Cardiac muscle cell (in vitro differentiated cells and primary cell): ENCODE measurements at places on chromosomes 11 and 22. TPM values are rescaled to one million over a fixed set of nuclear protein-coding genes. Genes with fewer than 3 reads are reported as not detected.

The BLID gene
- total RNA-seq = 1.0 and 1.3 TPM in 2 replicates

The KRTAP5-7 gene
- not detected in 2 replicates for total RNA-seq

The ANGPTL5 gene
- not detected in 2 replicates for total RNA-seq

The OR5AN1 gene
- total RNA-seq = not detected in 2 replicates

GRCh38 chr11:72430741-72431570 is 3.4 kb downstream of the CLPB start:
- no peak overlapping the region for H3K27ac ChIP-seq
- no peaks in the 10 kb centered on the region for H3K27me3 ChIP-seq
- H3K4me3 ChIP-seq = no peak overlapping the region
- H3K36me3 ChIP-seq = no peaks in the 10 kb centered on the region

GRCh38 chr11:79396001-79396400 is 44.8 kb downstream of the TENM4 start:
- no peak for DNase-seq
- H3K27me3 ChIP-seq = no peaks in the 10 kb centered on the region
- H3K27ac ChIP-seq = no peak overlapping the region
- no peaks in the 10 kb centered on the region for H3K36me3 ChIP-seq
- no peak overlapping the region for H3K4me3 ChIP-seq

DNA sequence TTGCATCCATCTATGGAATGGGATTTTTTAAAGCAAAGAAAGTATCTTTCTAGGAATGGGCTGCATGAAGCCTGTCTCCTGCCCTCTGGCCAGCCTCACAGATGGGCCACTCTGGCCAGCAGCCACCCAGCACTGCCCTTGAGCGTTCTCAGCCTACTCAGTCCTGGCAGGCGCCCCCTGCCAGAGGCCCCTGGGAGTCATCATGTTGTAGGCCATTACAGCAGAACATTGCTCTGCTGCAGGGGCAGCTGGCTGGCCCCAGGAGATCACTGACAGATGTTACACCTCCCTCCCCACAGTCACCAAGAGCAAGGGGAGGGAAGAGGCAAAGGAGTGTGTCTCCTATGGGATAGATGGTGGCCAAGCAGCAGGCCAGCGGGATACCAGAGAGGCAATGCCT is 363.7 kb downstream of the NXPE2 start:
- H3K4me3 ChIP-seq = no peak overlapping the region
- H3K27ac ChIP-seq = no peak overlapping the region
- H3K4me1 ChIP-seq = no peaks in the 10 kb centered on the region
- no peaks in the 10 kb centered on the region for H3K27me3 ChIP-seq
- DNase-seq = no peak

GRCh38 chr11:63906585-63906984 is 10.4 kb downstream of the RCOR2 start:
- H3K36me3 ChIP-seq = peaks cover 25% of the 10 kb centered on the region
- no peak overlapping the region for H3K4me3 ChIP-seq
- peak; percentile 28 for DNase-seq
- peaks cover 39% of the 10 kb centered on the region for H3K4me1 ChIP-seq

- H3K27me3 ChIP-seq = no peaks in the 10 kb centered on the region
- H3K4me3 ChIP-seq = no peak overlapping the region
- no peaks in the 10 kb centered on the region for H3K36me3 ChIP-seq
- DNase-seq = peak; percentile 11
- no peak overlapping the region for H3K27ac ChIP-seq
- no peaks in the 10 kb centered on the region for H3K4me1 ChIP-seq
Measured at GRCh38 chr11:93648158-93648557, 13.3 kb upstream of the CEP295 start.

DNA sequence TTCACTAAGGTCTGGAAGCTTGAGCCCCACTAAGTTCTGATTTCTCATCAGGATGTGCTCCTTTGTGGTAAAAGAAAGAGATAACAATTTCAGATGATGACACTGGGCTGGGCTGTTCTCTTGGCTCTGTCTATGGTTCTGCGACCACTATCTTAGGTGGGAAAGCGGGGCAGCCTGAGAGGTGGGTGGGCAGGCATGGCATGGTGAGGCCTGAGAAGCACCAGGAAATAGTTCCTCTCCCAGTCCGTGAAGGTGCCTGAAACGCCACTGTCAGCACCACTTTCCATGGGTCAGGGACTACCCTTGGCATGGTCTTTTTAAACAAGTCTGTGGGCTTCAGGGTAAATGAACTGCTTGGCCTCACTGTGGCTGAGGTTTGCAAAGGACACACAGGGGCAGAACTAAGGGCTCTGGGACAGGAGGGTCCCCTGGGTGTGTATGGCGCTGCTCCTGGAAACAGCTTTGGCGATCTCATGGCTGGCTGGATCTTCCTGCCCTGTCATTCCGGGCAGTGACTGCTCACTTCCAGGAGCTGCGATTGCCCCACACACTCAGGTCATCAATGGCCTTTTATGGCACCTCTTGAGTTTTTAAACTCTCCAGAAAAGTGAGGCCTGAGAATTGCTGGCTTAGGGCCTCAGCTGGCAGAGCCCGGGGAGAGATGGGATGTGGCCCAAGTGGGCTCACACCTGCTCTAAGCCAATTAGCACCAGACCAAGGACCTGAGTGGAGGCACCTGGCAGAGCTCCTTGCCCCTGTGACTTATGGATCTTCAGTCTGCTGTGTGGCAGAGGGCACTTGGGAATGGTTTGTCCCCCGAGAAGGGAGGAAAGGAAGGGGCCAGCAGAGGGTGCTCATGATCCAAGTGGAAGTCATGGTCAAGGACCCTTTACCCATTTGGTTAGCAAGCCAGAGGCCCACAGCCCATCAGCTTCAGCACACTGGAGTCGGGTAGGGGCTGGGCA is 55.6 kb upstream of the LYVE1 start:
- H3K4me3 ChIP-seq = no peak overlapping the region
- peak; percentile 38 for DNase-seq
- H3K27ac ChIP-seq = no peak overlapping the region
- H3K36me3 ChIP-seq = no peaks in the 10 kb centered on the region
- H3K27me3 ChIP-seq = no peaks in the 10 kb centered on the region

- peak; percentile 89 for DNase-seq
- H3K4me1 ChIP-seq = no peaks in the 10 kb centered on the region
- no peaks in the 10 kb centered on the region for H3K36me3 ChIP-seq
- H3K27me3 ChIP-seq = peaks cover 87% of the 10 kb centered on the region
- H3K27ac ChIP-seq = no peak within 1 kb of the TSS
Measured at GRCh38 chr11:120210626-120211521, at the start of gene OAF. Gene OAF, plus strand, starts transcription at chr11:120211032. Its CDS starts 248 bp downstream, at chr11:120211280.

DNA sequence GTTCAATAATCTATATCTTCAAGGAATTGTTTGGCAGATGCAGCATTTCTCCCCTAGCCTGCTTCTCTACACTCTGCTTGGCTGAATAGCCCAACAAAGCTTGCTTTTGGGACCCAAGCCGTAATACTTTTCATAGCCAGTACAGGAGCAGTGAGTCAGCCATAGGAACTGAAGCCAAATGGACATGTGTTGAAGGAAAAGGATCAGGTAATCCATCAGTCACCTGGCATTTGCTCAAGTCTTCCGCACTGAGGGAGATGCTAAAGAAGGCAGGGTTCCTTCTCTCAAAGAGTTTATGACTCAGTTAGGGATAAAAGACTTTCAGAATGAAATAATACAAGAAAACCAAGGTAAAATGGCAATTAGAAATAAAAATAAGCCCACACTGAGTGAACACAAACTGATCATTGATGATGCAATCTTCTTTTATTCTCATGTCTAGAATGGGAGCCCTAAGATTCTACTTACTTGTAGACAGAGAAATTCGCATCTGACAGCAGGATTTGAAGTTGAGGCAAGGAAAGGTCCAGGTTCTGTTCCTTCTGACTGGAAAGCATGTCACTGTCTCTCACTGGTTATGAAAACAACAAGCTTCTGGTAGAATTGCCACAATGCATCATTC is 13.2 kb downstream of the C11orf87 start:
- H3K27ac ChIP-seq = no peak overlapping the region
- H3K36me3 ChIP-seq = no peaks in the 10 kb centered on the region
- no peak for DNase-seq
- peaks cover 12% of the 10 kb centered on the region for H3K27me3 ChIP-seq
- no peak overlapping the region for H3K4me3 ChIP-seq
- no peaks in the 10 kb centered on the region for H3K4me1 ChIP-seq

DNA sequence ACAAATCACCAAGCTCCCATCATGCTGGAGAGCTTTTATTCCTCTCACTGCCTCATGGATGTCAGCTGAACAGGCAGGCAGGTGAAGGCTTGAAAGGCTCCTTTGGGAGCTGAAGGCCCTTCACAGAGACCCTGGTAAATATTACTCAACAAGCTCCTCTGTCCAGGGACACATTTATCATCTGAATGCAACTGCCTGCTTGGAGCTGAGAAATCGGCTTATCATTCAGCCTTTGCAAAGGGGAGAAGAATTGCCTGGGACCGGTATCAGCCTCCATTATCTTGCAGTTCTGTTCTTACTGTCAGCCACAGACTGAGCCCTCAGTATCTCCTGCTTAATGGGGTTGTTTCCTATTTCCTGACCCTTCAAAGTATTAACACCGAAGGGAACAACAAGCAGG is 113.8 kb upstream of the PITPNB start:
- H3K27me3 ChIP-seq = no peaks in the 10 kb centered on the region
- peak; percentile 63 for DNase-seq
- peak overlapping the region; percentile 68 for H3K27ac ChIP-seq
- no peak overlapping the region for H3K4me3 ChIP-seq
- no peaks in the 10 kb centered on the region for H3K36me3 ChIP-seq
- H3K4me1 ChIP-seq = peaks cover 46% of the 10 kb centered on the region

GRCh38 chr22:37139762-37140161 is 10.0 kb downstream of the IL2RB start:
- H3K27me3 ChIP-seq = no peaks in the 10 kb centered on the region
- no peaks in the 10 kb centered on the region for H3K36me3 ChIP-seq
- no peaks in the 10 kb centered on the region for H3K4me1 ChIP-seq
- H3K4me3 ChIP-seq = no peak overlapping the region
- no peak for DNase-seq
- H3K27ac ChIP-seq = no peak overlapping the region

- H3K36me3 ChIP-seq = no peaks in the 10 kb centered on the region
- H3K27me3 ChIP-seq = no peaks in the 10 kb centered on the region
- H3K4me1 ChIP-seq = peaks cover 11% of the 10 kb centered on the region
- H3K4me3 ChIP-seq = no peak overlapping the region
- no peak for DNase-seq
Measured at GRCh38 chr11:115311949-115312348, 192.3 kb downstream of the CADM1 start.

DNA sequence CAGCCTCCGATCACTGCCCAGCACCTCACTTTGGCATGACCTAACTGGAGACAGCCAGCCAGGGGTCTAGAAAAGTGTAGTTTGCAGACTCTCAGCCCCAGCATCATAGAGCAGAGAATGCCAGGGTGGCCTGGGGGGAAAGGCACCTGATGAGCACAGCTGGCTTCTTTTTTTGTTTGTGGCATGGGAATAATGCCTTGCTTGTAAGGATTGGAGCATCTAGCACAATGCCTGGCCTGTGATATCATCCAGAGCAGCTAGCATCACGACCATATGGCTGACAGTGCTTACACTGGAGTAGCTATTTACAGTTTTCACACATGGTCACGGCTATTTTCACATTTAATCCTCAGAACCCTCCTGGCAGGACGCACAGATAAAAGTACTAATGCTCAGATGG is 594.8 kb upstream of the B3GAT1 start:
- no peak for DNase-seq
- H3K36me3 ChIP-seq = no peaks in the 10 kb centered on the region
- H3K27ac ChIP-seq = no peak overlapping the region
- H3K4me1 ChIP-seq = peaks cover 57% of the 10 kb centered on the region
- no peaks in the 10 kb centered on the region for H3K27me3 ChIP-seq

- peak; percentile 38 for DNase-seq
- H3K27ac ChIP-seq = no peak overlapping the region
- H3K27me3 ChIP-seq = no peaks in the 10 kb centered on the region
- H3K4me1 ChIP-seq = peaks cover 17% of the 10 kb centered on the region
- H3K4me3 ChIP-seq = no peak overlapping the region
- H3K36me3 ChIP-seq = no peaks in the 10 kb centered on the region
Measured at GRCh38 chr22:17429516-17429915, 60.3 kb downstream of the CECR2 start.

GRCh38 chr11:58688789-58689503 is 42.8 kb downstream of the GLYAT start:
- no peak overlapping the region for H3K4me3 ChIP-seq
- H3K4me1 ChIP-seq = no peaks in the 10 kb centered on the region
- H3K36me3 ChIP-seq = no peaks in the 10 kb centered on the region
- no peak for DNase-seq
- H3K27me3 ChIP-seq = no peaks in the 10 kb centered on the region
- no peak overlapping the region for H3K27ac ChIP-seq

DNA sequence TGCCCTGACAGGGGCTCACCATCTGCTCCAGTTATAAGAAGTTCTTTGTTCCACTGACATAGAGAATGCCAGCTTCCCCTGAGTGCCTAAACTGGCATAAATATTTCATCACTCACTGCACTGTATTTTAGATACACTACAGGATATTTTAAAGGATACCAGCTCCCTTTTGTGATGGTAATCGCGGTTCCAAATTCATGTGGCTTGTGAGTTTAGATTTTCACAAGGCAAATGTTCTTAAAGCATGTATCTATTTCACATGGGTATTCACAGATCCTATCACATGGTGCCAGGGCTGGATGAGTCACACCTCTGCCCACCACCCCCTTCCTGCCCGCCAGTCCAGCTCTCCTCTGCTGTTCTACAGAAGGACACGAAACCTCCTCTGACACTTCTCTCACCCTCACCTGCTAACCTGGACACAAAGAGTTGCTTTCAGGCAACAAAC is 105.5 kb downstream of the KCNC1 start:
- peaks cover 10% of the 10 kb centered on the region for H3K4me1 ChIP-seq
- H3K4me3 ChIP-seq = no peak overlapping the region
- H3K27ac ChIP-seq = no peak overlapping the region
- no peaks in the 10 kb centered on the region for H3K27me3 ChIP-seq
- no peaks in the 10 kb centered on the region for H3K36me3 ChIP-seq
- no peak for DNase-seq
